ENCODE measurements at places on chromosomes 6 and 20.
A peak's percentile ranks its signal among the peaks of the same experiment; 100 is the strongest.

DNA sequence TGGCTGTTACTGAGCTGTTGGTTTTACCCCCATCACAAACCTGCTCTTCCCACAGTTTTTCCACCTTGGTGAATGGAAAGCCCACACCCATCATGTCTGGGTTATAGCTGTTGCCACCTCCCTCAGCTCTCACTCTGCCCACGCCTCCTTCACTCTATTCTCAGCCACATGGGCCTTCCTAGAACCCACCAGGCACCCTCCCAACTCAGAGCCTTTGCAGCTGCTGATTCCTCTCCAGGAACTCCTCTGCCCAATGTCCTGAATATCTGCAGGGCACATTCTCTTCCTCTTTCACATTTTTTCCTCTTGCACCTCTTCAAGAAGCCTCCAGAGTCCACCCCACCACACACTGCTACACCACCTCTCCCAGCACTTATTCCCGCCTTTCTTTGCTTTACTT is 177.4 kb downstream of the TBXT start:
- DNase-seq = no peak

- DNase-seq = no peak
Observed at GRCh38 chr20:50415021-50415515, 95.1 kb upstream of the PTPN1 start.

DNA sequence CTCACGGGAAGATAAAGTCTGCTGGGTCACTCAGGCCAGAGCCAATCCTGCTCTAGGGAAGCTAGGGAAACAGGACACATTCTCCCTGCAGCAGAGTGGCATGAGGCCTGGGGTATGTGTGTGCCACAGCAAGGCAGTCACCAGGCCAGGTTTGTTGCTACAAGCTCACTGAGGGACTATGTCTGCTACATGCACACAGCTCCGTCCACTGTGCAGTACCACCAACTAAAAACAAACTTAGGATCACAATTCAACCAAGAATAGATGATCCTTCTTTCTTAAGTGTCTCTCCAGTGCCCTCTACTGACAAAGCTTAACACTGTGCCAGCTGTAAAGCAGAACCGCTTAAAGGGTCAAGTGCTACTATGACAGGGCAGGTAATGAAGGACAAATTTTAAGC is 192.5 kb downstream of the PTPRK start:
- DNase-seq = peak; percentile 20

DNA sequence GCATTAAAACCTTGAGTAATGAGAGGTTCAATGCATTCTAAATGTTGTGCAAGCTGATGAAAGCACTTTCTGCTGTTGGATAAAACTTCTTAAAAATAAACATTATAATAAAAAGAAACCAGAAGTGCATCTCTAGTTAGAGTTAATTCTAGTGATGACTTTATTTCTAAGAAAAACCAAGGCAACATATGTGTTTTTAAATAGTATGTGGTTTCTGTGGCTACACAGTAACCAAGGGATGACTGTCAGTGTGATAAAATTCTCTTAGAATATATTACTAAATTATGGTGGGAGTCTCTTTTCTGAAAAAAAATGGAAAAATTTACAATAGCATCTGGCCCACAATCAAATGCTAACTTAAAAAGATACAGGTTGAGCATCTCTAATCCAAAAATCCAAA is 117.0 kb downstream of the ME1 start:
- DNase-seq = no peak

- no peak for DNase-seq
Observed at GRCh38 chr6:155455766-155456165, at the start of gene NOX3. NOX3 (minus strand) TSS chr6:155455839; CDS start chr6:155455800, 39 bp downstream.

DNA sequence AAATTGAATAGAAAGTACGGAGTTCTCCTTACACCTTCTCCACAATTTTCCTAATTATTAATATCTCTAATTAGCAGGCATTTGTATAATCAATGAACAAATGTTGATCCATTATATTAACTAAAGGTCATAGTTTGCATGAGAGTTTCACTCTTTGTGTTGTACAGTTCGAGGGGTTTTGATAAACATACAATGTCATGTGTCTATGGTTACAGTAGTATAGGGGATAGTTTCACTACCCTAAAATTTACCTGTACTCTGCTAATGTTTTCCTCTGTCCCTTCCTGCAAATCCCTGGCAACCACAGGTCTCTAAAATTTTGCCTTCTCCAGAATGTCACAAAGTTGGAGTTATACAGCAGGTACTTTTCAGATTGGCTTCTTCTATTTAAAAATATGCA is 1199.8 kb upstream of the GJE1 start:
- DNase-seq = no peak

DNA sequence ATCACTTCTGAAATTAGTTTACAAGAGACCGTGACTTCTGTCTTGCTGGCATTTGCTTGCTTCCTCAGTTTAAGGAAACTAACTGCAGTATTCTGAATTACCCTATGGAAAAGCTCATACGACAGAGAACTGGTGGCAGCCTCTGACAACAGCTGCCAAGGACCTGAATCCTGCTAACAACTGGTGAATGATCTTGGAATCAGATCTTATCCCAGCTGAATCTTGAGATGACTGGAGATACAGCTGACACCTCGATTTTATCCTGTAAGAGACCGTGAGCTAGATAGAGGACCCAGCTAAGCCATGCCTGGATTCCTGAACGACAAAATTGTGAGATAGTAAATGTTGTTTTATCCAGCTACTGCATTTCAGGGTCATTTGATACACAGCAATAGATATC is 202.3 kb downstream of the OGFRL1 start:
- no peak for DNase-seq

GRCh38 chr6:111200350-111201243 is 113.3 kb downstream of the SLC16A10 start:
- no peak for DNase-seq

- DNase-seq = no peak
Observed at GRCh38 chr6:18340781-18341551, 46.2 kb upstream of the RNF144B start.
